ENCODE measurements at places on chromosomes 12 and 14. TPM values are rescaled to one million over a fixed set of nuclear protein-coding genes. Genes with fewer than 3 reads are reported as not detected.

Gene LBHD2
- polyA plus RNA-seq: 1.2 TPM

Gene ZNF839
- 5.6 TPM for polyA plus RNA-seq

Gene MIP
- polyA plus RNA-seq: 0.16 TPM

Gene LEMD3
- 5.5 TPM for polyA plus RNA-seq

Gene OR4K13
- polyA plus RNA-seq: not detected

Gene CATSPERB
- 11.4 TPM for polyA plus RNA-seq

Gene PRR13
- 179 TPM for polyA plus RNA-seq

Gene NKX2-8
- polyA plus RNA-seq: not detected

Gene MMP14
- 86.0 TPM for polyA plus RNA-seq

Gene PTGER2
- 6.3 TPM for polyA plus RNA-seq
